GM19239 (cell line): ENCODE measurements at places on chromosomes 6 and 20.
A peak's percentile ranks its signal among the peaks of the same experiment; 100 is the strongest.

DNA sequence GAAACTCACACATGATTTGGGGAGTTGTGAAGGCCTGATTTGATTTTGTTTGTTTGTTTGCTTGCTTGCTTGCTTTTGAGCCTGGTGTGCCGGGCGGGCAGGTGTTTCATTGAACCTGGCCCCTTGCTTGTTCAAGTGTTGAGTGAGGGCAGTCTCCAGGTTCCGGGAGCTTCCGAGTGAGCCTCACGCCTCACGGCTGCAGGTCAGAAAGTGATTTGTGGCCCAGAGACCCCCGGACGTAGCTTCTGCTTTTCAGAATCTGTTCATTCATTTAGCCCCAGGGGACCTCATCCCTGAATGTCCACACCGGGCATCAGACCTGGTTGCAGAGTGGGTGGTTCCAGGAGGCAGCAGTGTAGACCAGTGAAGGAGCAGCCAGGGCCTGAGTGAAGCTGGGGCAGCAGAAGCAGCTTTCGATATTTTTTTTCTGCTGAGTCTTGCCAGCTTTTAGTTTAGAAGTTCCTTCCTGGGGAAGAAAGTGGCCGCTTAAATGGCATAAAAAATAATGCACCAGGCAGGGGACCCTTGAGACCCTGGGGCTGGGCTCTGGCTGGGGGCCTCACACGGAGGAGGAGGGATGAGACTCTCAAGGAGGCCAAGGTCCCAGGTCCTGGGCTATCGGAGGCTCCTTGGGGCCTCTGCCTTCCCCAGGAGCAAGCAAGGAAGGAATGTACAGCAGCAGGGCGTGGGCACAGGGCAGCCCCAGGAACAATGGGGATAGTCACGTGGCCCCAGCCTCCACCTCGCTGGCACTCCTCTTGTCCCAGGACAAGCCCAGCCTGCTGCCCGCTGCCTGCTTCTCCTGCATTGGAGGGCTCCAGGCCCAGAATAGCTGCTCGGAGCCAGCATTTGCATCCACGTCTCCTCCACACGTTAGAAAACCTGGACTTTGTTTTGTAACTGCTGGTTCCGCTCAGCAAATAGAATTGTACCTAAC, 89.2 kb upstream of the BHLHE23 start:
- DNase-seq, result no peak

GRCh38 chr6:163543321-163543720, 128.8 kb downstream of the QKI start:
- no peak for DNase-seq

DNA sequence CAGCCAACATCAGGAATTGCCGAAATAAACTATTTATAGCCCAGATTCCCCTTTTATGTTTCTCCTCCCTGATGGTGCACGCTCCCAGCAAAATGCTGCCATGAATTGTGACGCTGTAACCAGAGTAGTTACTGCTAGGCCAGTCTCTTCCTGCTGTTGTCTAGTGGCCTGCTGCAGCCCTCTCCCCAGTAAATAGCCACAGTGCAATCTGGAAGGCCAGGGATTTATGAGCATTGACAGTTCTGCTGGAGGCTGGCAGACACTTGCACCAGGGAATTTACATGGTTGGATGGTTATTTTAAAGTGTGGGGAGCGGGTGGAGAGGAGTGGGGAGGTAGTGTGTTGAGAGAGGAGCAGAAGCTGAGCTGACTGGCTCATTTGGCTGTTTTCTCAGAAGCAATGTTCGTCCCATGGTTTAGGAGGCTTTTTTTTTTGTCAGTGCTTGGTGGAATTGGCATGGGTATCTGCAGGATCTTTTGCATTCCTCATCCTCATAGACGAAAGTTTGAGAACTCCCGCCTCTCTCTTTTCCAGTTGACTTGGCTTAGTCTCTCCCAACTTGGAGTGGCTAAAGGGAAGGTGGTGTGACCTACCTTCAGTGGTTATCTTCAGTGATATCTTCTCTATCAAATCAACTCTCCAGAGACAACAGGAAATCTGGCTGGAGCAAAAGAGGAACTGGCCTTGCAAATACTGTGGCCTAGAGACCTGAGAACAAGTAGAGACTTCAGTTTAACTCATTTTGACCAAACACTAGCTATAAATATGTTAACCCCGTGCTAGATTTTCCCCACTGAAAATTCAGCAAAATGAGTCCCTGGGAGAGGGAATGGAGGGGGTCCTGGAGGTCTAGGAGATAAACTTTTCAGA, 99.3 kb upstream of the VSTM2L start:
- DNase-seq, result peak; percentile 41

DNA sequence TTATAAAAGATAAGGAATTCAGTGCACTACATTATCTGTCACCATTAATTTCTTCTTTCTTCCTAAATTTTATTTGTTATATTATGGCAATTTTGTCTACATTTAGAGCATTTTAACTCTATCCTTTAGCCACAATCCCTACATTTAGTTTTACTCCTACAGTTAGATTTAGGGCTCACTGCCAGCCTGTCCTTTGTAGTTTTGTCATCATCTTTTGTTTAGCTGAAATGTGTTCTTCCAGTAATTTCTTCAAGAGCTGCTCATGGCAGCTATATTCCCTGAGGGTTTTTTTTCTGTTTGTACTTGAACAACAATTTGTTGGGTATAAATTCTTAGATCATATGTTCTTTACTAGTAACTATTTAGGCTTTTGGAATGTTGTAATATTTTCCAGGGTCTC, 72.7 kb upstream of the B3GAT2 start:
- DNase-seq, result no peak
